ENCODE measurements at places on chromosomes 4 and X.

DNA sequence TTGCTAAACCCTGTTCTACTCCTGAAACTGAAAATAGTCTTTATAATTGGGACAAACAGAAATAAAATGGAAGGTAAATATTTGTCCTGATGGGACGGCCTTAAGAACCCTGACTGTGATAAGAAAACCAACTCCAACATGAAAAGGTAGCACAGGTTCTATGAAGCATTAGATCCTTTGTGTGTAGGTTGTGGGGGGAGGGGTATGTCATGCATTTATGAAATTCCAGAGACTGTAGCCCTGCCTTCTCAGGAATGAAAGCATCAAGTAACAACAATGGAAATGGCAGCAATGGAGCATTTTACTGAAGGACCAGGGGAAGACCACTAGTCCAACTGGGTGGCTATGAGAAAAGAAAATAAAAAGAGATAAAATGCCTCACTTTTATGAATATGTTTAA, 23.9 kb downstream of the CXXC4 start:
- DNase-seq: no peak

GRCh38 chrX:113974881-113975280, 609.0 kb upstream of the HTR2C start:
- no peak for DNase-seq

DNA sequence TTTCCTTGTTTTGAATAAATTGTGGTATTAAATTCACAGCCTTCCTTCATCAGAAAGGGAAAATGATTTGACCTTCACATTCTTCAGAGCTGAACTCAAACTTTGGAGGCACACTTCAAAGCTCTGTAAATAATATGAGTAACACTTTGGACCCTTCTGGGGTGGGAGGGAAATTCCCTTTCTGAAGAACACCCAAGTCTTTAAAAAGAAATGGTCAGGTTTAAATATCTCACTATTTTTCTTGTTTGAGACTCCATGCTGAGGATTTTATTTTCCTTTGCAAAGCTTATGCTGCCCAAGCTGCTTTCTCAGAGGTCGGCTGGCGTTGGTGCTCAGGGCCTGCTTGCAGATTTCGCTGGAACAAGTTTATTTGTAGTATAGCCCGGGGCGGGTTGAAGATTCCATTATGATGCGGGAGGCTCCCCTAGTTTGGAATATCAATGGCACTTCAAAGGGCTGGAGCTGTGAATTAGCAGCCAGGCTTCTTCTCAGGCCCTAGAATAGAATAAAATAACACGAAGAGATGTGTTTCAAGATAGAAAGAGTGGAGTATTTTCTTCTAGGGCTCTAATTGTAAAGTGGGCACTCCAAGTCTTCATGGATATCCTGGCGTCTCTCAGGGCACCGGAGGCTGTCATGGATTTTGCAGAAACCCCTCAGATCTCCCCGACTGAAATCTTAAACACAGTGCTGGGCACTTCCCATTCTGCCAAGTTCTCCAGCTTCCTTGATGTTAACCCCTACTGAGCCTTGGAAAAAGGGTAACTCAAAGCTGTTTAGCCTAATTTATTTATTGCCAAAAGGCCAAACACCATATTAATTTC, 315.6 kb downstream of the GPAT3 start:
- no peak for DNase-seq

DNA sequence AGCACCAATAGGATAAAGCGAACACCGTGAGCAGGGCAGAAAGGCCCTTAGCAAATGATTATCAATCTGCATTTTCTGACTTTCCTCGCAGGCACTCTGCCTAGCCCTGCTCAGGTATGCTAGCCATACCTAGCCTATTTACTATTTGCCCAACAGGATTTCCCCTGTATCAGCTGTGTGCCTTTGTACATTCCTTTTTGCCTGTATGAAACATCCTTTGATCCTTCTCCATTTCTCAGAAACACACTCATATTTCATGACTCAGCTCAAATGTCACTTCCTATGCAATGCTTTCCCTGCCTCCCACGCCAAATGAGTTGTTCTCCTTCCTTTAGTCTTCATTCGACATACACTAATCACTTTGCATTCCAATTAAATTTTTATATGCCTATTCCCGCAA, 37.2 kb downstream of the PCDH7 start:
- DNase-seq: no peak

GRCh38 chrX:48278958-48279357, 23.8 kb downstream of the SSX1 start:
- no peak for DNase-seq

- no peak for DNase-seq
These were observed 84.5 kb upstream of the MAML3 start for GRCh38 chr4:140238351-140239056.

DNA sequence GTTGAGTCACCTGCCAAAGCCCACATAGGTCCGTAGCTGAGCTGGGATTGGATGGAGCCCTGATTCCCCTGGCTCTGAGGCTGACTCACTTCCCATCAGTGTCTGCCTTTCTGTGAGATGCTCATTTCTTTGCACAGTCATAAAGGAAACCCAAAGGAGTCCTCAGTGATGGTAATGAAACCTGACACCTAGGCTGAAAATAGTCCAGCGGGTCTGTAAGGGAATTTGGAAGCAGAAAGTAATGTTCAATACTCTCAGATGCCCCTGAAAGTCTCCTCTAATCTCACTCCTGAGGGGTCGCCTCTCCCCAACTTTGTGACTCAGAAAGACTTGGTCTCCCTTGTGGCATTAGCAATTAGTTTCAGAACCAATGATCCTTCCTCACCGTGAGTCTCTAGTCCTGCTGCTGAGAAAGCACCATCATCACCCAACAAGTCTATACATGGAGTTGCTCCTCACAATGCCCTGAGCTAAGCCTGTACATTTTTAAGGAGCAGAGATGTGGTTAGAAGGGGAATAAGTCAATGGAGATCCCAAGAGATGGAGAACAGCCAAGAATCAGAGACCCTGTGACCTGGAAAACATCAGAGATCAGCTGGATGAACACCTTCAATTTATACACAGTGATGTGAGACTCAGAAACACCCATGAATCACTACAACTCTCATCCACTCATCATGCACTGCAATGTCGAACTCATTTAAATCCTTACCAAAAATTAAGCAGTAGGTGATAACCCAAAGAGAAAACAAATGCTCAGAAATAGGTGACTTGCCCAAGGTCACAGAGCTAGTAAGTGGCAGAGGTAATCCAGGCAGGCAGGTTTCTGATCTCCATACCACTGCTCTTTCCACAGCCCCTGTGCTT, 219.0 kb upstream of the CPEB2 start:
- DNase-seq: no peak

GRCh38 chr4:3352941-3353594, 60.2 kb downstream of the RGS12 start:
- no peak for DNase-seq

GRCh38 chr4:17206829-17207801, 304.8 kb downstream of the QDPR start:
- DNase-seq: no peak

DNA sequence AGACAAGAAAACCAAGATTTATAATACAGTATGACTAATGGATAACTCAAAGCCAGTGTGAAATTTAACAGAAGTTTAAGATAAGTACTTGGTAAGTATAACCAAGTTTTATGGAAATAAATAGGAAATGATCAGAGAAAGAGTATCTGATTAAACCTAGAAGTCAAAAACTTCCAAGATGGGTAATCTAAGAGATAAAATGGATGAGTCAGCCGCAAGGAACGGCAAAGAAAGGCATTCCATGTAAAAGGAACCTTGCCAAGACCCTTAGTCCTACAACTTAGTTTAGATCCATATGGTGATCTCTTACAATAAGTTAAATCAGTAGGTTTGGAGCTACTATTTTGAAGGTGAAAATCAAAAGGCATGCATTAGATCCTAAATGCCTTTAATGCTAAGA, 34.8 kb downstream of the LIN54 start:
- no peak for DNase-seq

DNA sequence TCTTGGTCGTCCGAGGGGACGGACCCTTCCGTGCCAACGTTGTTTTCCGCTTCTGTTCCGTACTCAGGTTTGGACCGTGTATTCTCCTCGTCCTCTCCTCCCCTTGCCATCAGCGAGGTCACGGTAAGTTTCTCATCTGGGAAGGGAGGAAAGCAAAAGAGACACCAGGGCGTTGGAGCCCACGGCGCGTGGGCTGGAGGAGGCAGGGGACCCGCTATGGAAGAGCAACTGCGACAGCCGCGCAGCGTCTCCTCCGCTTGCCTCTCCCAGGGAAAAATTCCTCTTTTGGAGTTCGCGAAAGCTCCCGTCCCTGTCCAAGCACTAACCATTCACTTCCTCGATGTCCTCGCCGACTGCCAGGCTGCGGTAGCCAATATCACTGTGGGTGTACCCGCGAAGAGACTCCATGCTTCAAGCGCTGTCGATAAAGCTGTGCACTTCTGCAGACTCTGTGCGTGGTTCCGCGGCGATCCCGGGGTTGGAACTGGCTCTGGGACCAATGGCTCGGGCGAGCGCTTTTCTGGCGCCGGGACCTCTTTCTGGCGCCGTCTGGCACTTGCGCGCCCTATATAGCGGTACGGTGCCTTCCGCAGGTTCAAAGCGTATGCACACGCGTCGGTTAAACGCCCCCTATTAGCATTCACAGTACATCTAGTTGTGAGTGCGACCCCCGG, at the start of gene ESX1:
Gene ESX1, minus strand, starts transcription at position 492 of the 674 bp plus-strand sequence. Its CDS starts 84 bp downstream, at position 408.
- DNase-seq: no peak

GRCh38 chr4:124890522-124890921, 178.0 kb upstream of the ANKRD50 start:
- DNase-seq: no peak

GRCh38 chr4:121764702-121765367, at the start of gene SMIM43:
Gene SMIM43, minus strand, starts transcription at chr4:121765164. Its CDS starts 59 bp downstream, at chr4:121765105.
- no peak for DNase-seq

GRCh38 chr4:154854362-154854761, 73.3 kb downstream of the RBM46 start:
- DNase-seq: no peak

DNA sequence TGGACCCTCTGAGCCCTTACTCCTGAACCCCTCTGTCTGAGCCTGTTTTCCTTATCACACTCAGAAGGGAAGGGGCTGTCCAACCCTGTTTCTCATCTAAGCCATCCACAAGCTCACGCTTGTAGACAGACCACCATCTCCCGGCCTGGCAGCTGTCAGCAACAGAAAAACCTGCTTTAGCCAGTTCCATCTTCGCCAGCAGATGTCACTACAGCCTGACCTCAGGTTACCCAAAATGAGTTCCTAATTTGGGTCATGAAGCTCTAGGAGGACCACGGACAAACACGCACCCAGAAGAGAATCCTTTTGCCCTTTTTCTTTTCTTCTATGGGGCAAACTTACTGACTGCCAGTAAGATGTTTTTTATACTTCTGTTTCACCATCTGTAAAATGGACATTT, 445.4 kb downstream of the BCOR start:
- DNase-seq: peak; percentile 2

GRCh38 chr4:7634661-7635251, 200.0 kb upstream of the PSAPL1 start:
- DNase-seq: no peak

DNA sequence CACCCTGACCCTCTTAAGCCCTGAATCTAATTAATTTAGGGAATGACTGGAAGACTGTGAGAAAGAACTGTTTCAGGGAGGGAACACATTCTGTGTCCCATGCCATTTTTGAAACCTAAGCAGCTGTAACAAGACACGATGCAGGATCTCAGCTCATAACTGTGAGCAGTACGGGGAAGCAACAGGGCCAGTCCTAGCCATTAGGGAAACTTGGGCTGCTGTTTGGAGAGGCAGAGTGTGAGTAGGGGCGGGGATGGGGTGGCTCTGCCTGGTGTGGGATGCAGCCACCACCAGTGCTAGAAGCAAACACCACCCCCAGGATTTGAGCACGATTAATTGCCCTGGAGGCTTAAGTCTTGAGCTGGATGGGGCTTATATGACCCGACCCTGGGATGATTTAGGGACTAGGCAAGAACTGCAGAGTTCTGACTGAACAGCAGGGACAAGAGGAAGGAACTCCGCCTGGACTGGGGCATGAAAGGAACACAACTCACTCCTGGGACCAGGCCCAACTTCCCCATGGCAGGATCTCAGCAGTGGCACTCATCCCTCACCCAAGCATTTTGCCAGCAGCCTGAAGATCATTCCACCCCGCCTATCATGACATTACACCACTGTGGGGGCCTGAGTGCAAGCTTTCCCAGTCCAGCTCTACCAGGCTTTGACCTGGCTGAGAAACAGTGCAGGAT, 43.1 kb downstream of the ATRX start:
- DNase-seq: no peak

DNA sequence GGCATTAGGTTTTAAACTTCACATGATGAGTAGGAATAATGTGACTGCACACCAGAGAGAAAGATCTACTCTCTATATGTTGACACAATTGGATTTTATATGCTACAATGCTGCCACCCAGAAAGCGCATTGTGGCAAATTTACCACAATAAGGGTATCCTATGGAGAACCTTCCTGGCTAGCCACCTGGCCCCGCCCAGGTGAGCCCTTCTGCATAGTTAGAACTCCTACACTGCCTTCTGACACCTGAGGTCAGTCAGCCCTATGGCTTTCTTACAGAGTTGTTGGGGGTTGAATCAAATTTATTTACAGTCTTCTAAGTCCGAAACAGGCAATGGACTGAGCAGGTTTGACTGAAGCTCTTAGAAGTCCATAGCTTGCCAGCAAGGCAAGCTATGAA, 153.8 kb upstream of the S100G start:
- DNase-seq: no peak

All from stimulated activated CD8-positive, alpha-beta memory T cell treated with anti-CD3 and anti-CD28 coated beads, Interleukin-7, amount 100 ng/mL, for 24 hours (primary cell).